ENCODE measurements at places on chromosomes 5 and 9.

DNA sequence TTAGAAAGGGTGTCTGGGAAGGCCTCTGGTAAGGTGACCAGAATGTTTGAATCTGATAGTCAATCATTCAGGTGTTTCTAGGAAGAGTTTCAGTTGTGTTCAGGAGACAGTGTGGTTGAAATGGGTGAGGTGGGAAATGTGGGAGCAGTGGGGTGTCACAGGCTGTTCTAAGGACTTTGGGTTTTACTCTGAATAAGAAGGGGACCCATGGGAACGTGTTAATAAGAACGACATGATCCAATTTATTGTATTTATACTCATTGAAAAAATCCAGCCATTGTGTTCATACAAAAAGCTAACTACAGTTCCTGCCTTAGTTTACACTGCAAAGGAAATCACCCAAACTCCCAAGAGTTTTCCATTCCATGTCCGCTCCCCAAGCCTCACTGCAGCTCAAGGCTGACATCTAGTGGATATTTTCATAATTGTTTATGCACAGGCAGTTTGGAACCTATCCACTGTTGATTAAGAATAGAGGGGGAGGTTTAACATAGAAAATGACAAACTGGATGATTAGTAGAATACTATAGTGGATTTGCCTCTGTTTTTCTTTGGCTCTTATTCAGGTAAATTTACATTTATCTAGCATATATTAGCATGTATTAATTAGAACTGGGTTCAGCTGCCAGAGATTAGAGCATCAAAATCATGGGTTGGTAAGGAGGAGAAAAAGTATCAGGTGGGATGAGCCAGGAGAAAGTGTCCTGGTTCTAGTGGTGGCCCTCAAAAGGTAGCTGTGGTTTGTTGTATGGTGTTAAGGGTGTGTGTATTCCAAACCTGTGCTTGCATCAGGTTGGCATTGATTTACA lies 17.7 kb downstream of the CAVIN4 start:
- DNase-seq, result peak; percentile 86

GRCh38 chr5:38370358-38371100 lies 112.2 kb downstream of the EGFLAM start:
- DNase-seq, result no peak

- no peak for DNase-seq
Measured at GRCh38 chr9:83270116-83270515, 207.2 kb upstream of the RASEF start.

GRCh38 chr5:92559781-92560180 lies 1021.2 kb downstream of the NR2F1-AS1 start:
- DNase-seq, result no peak

- DNase-seq, result peak; percentile 88
Measured at GRCh38 chr5:177303121-177303924, at the start of the genes PRELID1 and RAB24. TSS of gene PRELID1 (plus strand) at chr5:177303799. CDS start at chr5:177303986, 187 bp downstream. TSS of gene RAB24 (minus strand) at chr5:177303719. CDS start at chr5:177303288, 431 bp downstream.

GRCh38 chr5:43106290-43106638 lies 14.4 kb upstream of the ZNF131 start:
- no peak for DNase-seq

GRCh38 chr5:3451961-3452360 lies 143.7 kb upstream of the IRX1 start:
- no peak for DNase-seq

GRCh38 chr9:93089024-93089423 lies 7.0 kb upstream of the CARD19 start:
- peak; percentile 2 for DNase-seq

DNA sequence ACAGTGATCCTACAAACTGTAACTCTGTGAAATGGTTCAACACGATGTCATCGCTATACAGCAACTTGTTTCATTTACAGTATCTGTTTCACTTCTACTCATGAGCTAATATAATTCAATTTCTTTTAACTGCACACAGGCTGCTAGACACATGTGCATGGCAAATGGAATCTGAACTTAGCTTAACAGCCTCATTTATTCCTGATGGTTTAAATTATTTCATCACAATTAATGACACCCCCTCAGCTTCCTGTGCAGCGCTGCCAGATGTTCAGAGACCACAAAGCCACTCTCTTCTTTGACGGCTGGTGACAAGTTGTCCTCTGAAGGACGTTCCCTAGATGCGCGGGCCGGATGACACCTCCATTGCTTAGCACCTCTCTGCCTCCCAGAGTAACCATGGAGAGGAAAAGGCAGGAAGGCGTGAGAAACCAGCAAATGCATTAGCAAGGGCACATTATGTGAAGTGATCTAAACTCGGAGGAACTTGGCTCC lies 191.1 kb downstream of the BNC2 start:
- DNase-seq, result no peak

DNA sequence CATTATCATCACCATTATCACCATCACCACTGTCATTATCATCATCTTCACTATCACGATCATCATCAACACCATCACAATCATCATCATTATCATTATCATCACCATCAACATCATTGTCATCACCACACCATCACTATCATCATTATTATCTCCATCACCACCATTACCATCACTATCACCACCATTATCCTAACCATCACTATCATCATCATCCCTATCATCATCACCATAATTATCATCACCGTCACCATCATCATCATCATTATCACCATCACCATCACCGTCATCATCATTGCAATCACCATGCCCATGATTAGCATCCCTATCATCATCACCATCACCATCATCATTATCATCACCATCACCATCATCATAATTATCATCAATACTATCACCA lies 311.9 kb downstream of the IRX2 start:
- DNase-seq, result no peak

GRCh38 chr9:13263511-13263910 lies 16.0 kb downstream of the MPDZ start:
- no peak for DNase-seq

GRCh38 chr9:133026426-133026825 lies 4.4 kb upstream of the GTF3C5 start:
- no peak for DNase-seq

DNA sequence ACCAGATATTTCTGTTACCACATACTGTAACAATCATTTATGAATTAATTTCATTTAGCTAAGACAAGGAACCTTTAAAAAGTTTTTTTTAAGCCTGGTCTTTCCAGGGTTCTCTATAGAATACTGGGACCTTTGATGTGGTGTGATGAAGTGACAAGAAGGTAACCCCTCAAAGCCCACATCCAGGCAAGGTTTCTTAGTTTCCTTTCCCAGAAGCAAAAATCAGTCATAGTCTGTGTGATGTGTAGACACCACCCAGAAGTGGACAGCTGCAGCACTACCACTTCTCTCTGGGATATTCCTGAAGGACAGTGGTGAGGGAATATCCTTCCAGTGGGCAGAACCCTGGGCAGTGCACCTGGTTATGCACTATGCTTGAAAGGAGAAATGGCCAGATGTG lies 115.6 kb downstream of the TTC39B start:
- no peak for DNase-seq

- no peak for DNase-seq
Measured at GRCh38 chr5:153543288-153543687, 52.8 kb downstream of the GRIA1 start.

DNA sequence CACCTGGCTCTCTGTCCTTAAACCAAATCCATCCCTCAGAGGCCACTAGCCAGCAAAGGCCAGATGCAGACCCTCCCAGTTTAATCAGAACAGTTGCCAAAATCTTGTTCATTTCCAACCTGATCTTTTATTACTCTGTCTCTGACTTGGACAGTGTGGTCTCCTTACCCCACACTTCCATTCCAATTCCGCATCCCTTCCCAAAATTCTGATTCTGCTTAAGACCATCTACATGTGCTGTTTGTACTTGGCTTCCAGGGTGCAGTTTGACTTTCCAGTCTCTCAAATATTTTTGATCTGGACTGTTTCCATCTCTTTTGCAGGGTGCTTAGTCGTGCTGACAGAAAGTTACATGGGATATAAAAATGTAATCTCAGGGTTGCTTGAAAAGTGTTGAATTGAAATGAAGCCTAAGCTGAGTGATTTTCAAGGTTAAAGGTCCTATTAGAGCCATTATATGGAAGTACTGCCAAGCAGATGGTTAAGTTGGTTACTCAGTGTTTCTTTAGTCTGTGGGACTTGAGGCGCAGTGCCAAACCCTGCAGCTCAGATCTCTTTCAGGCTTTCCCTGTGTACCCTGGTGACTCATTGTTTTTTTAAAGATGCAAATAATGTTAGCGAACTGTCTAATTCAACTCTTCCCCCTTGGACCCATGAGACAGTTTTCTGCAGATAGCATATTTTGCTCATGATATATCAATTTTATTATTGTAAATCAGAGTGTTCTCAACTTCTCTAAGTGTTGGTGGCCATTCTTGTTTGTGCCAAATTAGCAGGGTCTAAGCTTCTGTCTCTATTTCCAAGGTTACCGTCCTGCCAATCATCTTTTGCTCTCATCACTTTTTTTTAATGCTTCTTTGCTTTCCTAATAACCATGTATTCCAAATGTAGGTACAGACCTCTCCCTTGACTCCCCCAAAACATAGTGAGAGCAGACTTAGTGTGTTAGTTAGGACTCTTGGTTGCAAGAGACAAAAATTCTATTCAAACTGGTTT lies 18.2 kb upstream of the DCP2 start:
- DNase-seq, result peak; percentile 43

DNA sequence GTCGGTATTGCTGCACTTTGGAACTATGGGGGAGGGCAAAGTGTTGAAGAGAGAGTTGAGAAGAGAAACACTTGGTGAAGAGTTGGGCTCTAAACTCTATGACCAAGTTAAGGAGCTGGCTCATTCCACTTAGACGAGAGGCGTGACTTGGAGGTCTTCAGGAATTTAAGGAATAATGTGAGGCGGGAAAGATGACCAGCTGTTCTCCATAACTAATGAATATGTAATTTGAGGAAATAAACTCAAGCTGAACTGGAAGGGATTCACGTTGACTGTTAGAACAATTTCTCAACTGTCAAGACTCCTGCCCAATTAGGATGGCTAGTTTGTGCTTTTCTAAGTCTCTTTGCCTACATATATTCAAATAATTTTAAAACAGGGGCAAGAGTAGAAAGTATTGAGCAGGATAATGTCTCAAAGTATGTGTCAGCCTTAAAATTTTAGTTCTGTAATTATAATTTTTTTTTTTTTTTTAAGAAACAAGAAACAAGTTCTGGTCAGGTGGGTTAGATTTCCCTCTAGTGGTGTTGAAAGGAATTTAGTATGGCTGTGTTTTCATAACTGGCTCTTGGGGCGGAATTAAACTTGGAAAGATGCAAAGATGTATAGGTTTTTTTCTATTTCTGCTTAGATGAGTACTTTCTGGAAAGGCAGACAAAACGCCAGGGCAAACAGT lies 33.4 kb downstream of the TMEM252 start:
- no peak for DNase-seq

DNA sequence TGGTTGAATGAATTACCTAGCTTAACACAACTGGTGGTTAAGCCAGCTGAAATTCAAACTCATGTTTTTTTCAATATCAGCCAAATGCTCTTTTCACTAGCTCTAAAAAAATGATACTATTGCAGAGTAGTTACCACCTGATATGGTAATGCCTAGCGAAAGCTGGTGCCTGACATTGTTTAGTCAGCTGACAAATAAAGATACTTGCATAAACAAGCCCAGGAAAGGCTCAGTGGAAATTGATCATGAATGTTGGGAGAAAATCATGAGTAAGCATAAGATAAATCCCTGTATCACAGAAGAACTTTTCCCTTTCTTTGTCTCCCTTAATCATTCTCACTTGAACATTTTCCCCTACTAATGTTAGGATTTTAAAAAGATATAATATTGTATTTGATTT lies 54.6 kb downstream of the FGF10 start:
- DNase-seq, result no peak

DNA sequence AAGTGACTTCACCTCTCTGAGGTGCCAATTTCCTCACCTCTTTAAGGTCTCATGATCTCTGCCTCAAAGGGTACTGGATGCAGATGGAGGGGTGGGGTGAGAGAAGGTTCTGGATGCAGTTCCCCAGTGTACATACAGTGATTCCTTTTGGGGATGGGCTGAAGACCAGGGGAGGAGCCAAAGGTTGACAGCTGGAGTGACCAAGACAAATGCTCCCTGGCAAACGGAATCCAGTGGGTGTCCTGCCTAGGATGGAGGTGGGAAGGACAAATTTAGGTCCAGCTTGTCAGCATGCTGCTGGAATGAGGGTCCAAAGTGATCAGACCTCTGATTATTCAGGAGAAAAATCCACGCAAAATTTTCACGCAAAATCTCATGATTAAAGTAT lies 7.3 kb upstream of the LMX1B start:
- DNase-seq, result no peak

GRCh38 chr5:132001647-132002561 lies 9.6 kb downstream of the ACSL6 start:
- DNase-seq, result no peak

- no peak for DNase-seq
Measured at GRCh38 chr5:56377573-56377972, 144.4 kb upstream of the ANKRD55 start.

DNA sequence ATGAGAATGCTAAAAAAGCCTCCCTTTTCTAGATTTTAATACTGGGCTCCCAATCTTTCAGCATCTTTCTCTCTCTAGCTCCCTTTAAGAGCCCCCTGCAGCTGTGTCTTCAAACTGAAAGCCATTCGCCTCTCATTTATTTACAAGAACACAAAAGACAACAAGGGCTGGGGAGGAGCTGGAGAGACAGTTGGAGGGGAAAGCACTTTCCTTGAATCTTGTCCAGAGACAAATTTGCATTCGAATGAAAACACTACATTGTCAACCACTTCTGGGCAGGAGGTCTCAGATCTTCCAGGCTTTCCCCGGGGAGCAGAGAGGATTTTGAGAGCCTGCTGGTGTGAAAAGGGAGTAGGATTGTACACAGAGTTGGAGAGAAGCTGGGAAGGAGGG lies 518.3 kb downstream of the CTNND2 start:
- DNase-seq, result peak; percentile 71

GRCh38 chr9:127253446-127253845 lies 11.1 kb upstream of the GARNL3 start:
- no peak for DNase-seq

GRCh38 chr5:177070536-177071191 lies 16.1 kb upstream of the FGFR4 start:
- DNase-seq, result no peak

GRCh38 chr5:173452119-173452905 lies 124.1 kb upstream of the STC2 start:
- DNase-seq, result no peak

DNA sequence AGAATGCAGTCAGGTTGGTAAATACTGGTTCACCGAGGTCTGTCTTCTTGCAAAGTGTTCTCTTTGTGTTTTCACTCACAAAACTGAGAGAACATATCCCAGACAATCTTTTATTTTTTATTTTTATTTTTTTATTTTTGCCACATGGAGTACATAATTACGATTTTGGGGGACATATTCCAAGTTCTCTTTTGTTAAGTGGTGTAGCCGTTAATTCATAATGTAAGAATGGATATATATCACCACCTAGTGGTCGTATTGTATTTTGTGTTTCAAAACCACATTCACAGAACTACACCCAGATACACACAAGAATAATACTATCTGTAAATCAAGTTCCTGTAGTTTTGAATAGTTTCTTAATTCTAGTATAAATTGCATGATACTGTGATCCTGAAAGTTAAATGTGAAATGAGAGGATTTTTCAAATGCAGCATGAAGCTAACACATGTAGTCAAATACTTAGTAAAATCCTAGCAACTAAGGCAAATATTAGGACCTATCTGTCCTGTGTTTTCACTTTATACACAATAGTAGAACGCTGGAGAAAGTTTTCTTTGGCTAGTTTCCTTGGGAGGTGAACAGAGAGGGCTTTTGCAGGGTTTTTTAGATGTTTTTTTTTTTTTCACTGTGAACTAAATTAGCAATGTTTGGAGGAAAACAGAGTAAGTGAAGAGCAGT lies 92.7 kb downstream of the VCAN start:
- DNase-seq, result no peak
